ENCODE measurements at places on chromosomes 13 and 19. TPM values are rescaled to one million over a fixed set of nuclear protein-coding genes. Genes with fewer than 3 reads are reported as not detected.

OR10H1 gene
- not detected for total RNA-seq

APC2 gene
- total RNA-seq, result 0.08 TPM

CGB3 gene
- total RNA-seq, result not detected

VAV1 gene
- total RNA-seq, result not detected

PALM gene
- total RNA-seq, result 6.0 TPM

All from smooth muscle cell of the coronary artery (primary cell).